ENCODE measurements at places on chromosomes 16 and 17.

DNA sequence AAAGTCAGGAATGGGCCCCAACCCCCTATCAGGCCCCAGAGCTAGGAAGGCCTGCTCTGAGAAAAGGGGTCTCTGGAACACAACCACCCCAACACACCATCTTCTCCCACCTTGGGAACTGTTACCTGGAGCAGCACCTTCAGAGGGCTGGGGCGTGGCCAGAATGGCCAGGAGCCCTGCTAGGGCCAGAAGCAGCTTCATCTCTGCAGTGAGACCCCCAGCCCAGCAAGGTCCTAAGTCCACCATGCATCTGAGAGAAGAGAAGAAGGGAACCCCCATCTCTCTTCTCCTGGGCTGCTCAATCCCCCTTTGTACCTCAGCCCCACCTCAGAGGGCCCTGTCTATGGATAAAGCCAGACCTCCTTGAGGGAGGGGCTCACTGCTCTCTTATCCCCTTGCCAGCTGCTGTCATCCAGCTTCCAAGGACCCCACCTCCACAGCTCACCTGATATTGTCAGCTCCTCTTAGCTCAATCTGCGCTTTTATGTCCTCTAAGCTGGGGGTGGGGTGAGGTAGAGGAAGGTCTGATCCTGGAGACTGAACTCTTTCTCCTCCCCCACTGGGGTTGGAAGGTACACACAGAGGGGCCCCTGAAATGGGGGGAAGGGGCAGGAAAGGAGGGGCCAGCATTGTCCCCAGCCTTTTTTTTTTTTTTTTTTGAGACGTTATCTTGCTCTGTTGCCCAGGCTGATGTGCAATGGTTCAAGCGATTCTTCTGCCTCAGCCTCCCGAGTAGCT is at the start of gene MPO:
Gene MPO, minus strand, starts transcription at position 456 of the 738 bp plus-strand sequence. Its CDS starts 177 bp downstream, at position 279.
- peak; percentile 15 for DNase-seq

DNA sequence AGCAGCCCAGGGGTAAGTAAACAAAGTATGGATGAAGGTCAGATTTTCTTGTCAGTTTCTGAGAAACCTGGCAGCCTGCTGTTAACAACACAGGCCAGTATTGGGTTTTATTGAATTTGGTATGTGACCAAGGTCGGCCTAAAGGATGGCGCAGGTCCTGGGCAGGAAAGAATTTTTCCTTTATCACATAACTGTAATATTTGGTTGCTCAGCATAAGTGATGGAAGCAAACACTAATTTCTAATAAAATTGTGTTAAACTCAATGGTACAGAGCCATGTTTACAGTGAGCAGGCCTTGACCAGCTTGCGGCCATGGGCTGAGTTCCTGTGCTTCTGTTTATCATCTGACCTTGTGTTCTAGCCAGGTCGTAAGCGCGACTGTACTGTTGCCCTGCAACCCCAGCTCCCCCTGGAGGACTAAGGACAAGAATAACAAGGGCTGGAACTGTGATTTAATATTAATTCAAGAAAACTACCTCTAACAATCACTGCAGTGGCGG is 10.5 kb downstream of the POLDIP2 start:
- no peak for DNase-seq

DNA sequence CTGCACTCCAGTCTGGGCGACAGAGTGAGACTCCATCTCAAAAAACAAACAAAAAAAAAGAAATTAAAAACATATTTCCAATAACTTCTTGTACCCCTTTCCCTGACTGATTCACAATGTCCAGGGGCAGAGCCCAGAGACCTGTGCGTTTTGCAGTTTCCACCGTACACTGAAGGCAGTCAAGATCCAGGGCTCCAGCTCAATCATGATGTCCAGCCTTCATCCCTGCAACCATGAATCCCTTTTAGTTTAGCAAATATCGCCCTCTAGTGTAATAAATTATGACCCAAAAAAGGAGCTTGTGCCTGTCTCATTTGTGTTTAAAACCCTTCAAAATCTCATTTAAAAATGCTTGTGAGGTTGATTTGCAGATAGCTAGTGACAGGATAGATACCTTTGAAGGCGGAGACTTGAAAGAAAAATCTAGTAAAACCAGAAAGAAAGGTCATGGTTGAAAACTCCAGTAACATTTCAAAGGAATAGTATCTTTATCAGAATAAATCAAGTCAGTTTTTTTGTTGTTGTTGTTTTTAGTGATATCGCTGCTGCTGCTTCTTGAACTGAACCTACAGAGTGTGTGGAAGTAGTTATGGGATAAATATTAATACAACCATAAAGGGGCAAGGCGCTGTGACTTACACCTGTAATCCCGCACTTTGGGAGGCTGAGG is 3.7 kb upstream of the ERN1 start:
- DNase-seq: peak; percentile 65

DNA sequence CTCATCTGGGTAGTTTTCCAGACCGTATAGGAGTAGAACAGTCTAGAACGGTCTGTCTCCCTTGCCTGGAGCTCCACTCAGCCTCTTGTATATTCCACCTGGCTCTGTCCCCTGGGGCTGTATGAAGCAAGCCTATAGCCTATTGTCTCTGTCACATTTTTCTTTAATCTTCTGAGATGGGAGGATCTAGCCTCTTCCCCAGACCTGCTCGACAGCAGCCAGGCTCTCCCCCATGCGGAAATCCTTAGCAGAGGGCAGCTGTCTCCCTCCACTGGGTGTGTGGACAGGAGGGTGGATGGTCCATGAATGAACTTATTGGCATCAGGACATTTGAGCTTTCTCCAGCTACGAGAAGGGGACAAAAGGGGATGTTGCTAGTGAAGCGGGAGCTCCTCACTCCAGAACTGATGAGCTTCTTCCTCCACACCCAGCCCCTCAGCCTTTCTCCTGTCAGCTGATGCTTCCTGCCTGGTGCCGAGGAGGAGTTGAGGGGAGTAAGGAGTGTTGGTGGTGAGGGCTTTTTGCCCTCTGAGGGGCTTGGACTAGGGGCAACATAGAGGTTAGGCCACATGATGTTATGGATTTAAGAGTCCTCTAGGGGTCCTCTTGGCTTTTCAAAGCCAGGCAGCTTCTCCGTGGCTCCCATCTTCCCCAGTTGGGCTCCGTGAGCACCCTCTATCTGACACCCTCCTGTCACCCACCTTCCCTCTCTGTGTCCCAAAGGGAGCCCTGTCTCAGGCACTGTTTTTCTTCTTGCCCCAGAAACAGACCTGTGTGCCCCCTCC is 28.0 kb downstream of the ARHGAP23 start:
- DNase-seq: no peak

- no peak for DNase-seq
Measured at GRCh38 chr16:10245002-10245401, 62.8 kb upstream of the GRIN2A start.

DNA sequence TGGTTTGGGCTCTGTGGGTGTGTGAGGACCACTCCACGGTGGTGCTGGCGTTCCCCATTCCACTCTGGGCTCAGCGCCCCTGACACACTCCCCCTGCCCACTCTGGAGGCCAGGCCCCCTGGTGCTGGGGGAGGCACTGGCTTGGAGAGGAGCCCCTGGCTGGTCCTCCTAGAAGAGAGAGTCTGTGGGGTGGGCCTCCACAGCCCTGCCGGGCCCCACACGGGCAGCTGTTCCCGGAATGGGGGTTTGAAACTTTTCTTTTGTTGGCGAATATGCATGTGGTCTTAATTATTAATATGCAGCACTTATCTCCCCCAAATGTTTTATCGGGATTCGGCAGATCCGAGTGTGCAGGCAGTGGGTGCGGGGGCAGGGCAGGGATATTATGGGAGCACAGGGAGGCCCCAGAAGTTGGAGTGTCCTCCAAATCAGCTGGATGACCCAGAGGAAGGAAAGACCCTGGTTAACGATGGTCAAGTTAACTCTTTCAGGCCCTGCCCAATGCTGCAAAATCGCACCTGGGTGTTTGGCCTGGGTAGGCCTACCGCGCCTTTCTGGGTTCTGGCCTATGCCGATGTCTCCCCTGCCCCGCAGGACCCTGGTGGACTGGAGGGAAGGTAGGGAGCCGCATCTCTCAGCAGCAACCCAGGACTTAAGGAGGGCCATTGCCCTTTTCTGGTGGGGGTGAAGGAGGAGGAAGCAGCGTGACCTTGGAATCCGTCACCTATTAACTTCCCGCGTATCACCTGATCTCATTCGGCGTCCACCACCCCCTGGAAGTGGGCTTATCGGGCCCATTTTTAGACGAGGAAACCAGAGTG is 36.0 kb downstream of the TMEM235 start:
- no peak for DNase-seq

GRCh38 chr16:27429330-27429871 is 27.4 kb downstream of the IL21R start:
- no peak for DNase-seq

DNA sequence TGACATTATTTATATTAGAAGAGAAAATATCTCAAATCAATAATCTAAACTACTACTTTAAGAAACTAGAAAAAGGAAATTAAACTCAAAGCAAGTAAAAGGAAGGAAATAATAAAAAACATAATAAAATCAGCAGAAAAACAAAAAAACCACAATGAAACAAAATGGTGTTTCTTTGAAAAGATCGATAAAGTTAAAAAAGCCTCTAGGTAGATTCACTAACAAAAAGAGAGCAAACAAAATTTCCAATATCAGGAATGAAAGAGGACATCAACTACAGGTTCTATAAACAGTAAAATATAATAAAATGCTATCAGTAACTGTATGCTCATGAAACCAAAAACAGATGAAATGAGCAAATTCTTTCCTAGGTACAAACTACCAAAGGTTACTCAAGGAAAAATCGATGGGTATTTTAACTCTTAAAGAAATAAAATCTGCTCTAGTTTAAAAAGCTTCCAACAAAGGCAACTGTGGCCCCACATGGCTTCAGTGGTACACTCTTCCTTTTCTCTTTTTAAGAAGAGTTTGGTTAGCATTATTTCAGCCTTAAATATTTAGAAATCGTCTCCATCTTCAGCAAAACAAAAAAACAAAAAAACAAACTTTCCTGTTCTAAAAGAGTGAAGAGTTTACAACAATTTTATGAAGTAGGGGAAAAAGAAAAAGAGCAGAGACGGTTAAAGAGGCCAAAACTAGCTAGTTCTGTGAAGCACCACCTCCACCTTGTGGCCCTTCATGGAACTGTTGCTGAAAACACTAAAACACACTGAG is 102.2 kb downstream of the TRIM37 start:
- peak; percentile 57 for DNase-seq

DNA sequence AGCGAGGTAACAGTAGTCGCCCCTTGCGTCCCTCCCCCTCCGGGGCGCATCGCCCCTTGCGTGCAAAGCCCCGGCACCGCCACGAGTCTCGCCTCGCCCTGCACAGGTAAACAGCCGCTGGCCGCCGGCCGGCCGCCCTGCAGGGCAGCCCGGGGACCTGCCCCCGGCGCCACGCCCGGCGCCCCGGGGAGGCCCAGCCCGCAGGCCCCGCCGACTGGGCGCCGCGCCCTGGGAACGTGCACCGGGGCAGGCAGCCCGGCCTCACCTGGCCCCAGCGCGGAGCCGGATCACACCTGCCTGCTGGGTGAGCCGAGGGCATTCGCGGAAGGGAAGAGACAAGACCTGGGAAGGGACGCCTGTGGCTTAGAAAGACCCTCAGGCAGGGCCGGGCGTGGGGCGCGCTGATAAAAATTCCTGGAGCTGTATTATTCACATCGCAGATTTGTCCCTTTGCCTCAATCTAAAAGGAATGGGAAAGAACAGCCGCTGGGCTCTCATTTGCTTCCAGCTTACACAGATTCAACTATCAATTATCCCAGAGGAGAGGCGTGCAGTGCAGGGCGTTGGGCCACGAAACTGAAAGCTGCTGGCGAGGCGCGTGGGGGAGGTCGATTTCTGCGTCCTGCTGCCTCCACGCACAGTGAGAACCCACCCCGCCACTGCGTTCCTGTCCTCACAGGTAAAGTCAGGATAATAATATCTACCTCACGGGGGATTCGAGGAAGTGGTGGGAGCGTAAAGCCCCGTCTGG is 451.9 kb downstream of the SLC39A11 start:
- DNase-seq: no peak

DNA sequence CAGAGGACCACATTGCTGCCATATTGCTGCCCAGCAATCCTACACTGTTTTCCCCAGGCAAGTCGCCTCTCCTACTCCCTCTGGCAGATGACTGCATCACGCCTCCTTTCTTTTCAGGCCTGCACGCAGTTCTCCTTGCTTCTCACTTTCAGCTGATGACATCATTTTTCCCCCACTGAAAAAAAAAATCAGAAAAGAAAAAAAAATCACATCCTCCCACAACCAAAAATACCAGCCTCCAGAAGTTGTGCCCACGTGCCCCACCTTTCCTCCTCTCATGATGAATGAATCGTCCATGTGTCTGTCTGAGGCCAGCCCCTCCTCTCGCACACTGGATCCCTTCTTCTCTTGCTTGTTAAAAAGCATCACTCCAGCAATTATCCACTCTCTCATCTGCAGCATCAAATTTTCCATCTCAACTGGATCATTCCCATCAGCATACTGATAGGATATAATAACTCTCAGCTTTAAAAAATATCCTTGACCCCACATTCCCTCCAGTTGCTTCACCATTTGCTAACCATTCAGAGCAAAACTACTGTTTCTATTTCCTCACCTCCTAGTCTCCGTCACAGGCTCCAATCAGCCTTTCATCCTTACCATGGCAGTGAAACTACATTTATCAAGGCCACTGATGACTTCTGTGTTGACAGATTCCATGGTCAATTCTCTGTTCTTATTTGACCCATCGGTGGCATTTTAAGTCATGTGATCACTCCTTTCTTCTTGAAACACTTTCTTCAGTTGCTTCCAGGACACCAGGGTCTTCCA is 30.1 kb upstream of the DYNLL2 start:
- DNase-seq: no peak

GRCh38 chr16:11413907-11414595 is 68.8 kb downstream of the RMI2 start:
- no peak for DNase-seq

- DNase-seq: no peak
Measured at GRCh38 chr16:78894886-78895285, 705.7 kb downstream of the MAF start.

- DNase-seq: no peak
Measured at GRCh38 chr16:88691129-88691813, 5.0 kb upstream of the SNAI3 start.

DNA sequence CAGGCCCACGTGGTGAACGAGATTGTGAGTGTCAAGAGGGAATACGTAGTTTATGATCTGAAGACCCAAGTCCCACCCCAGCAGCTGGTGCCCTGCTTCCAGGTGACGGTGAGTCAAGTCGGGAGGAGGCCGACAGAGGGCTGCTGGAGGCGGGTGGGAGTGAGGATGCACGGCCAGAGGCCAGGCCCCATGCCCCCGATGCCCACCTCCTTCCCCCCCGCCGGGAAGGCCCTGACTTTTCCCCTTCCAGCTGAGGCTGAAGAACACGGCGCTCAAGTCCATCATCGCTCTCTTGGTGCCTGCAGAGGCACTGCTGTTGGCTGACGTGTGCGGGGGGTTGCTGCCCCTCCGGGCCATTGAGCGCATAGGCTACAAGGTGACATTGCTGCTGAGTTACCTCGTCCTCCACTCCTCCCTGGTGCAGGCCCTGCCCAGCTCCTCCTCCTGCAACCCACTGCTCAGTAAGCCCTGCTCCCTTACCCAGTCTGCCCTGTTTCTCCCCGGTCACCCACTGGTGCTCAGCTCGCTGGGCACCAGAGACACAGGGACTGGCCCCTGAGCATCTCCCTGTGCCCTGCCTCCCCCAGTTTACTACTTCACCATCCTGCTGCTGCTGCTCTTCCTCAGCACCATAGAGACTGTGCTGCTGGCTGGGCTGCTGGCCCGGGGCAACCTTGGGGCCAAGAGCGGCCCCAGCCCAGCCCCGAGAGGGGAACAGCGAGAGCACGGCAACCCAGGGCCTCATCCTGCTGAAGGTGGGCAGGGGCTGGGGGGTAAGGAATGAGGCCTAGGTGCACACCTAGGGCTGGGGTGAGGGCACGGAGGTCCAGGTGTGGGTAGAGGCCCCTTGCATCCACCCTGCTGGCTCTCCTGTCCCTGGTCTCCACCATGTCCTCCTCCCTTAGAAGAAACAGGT is 2.6 kb downstream of the ZACN start:
- peak; percentile 13 for DNase-seq
